SK-N-MC (cell line): ENCODE measurements at places on chromosomes 3 and 15.

- DNase-seq, result no peak
Observed at GRCh38 chr3:148439254-148439822, 258.4 kb upstream of the AGTR1 start.

- no peak for DNase-seq
Observed at GRCh38 chr3:49222002-49222401, 50.6 kb downstream of the KLHDC8B start.

GRCh38 chr15:68213991-68214837, 9.1 kb upstream of the CALML4 start:
- no peak for DNase-seq

GRCh38 chr15:38300395-38300794, 47.8 kb downstream of the SPRED1 start:
- DNase-seq, result no peak

GRCh38 chr3:167872941-167873340, 137.4 kb downstream of the SERPINI1 start:
- DNase-seq, result no peak

DNA sequence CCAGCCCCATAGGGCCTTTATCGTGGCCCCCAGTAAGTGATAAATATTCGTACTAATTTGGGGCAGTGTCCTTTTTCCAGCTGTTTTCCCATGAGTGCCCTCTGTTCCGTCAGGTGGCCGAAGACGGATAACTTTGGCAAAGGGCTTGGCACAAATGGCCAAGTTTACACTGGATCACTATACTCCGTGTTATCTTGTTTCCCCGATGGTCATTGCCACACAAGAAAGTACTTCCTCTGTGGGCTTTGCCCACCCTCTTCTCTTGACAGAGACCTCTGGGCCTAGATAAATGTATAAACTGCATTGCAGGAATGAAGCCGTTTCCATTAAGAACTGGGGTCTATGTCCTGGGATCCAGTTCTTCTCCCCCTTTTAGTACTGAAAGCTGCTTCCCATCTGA, 39.1 kb downstream of the SMAD3 start:
- no peak for DNase-seq

- DNase-seq, result no peak
Observed at GRCh38 chr3:126552688-126553283, 5.9 kb downstream of the C3orf22 start.

DNA sequence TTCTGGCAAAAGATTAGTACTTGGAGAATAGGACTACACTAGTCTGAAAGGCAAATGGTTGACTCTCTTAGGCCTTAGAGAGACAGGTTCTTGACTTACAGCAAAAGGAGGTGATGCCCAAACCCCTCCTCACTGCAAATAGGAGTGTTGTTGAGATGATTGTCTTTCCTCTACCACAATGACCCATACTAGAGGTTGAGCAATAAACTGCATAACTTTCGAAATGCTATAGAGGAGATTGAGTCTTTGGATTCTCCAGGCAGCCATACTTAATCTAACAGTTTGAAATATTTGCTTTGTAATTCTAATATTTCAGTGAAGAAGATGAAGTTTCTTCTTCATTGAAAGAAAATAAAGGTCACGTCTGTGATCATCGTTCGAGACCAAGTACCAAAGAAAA, 498.5 kb upstream of the GBE1 start:
- no peak for DNase-seq

- no peak for DNase-seq
Observed at GRCh38 chr15:63593705-63594671, 3.2 kb upstream of the FBXL22 start.

GRCh38 chr3:137807998-137808397, 43.9 kb downstream of the SOX14 start:
- DNase-seq, result no peak

DNA sequence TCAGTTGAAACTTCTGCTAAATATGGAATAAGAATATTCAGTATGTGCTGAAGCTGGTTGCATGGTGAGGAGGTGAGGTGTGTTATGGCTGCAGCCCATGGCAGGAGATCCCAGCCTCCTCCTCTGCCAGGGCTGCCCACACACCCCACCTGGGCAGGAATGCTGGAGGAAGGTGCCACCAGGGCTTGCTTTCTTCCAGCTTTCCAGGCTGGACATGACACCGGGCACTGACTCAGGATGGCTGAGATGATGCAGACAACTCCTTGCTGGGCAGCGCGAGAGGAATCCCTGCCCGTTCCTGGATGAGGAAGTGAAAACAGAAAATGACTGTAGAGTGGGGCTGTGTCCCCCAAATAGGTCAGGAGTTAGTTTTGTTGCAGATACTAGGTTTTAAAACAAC, 14.1 kb downstream of the GABRG3 start:
- no peak for DNase-seq

GRCh38 chr15:99983171-99983885, 250.1 kb upstream of the LYSMD4 start:
- no peak for DNase-seq

- no peak for DNase-seq
Observed at GRCh38 chr3:171415070-171415469, 45.1 kb downstream of the TNIK start.

- DNase-seq, result no peak
Observed at GRCh38 chr3:75781079-75781745, 4.1 kb downstream of the ZNF717 start.

- no peak for DNase-seq
Observed at GRCh38 chr3:53650424-53650823, 156.0 kb downstream of the CACNA1D start.

- DNase-seq, result no peak
Observed at GRCh38 chr3:37907906-37908305, 46.2 kb downstream of the CTDSPL start.

- no peak for DNase-seq
Observed at GRCh38 chr3:46656778-46657556, 36.5 kb downstream of the ALS2CL start.

- DNase-seq, result no peak
Observed at GRCh38 chr3:158471639-158472294, 99.2 kb upstream of the MLF1 start.
